ENCODE measurements at places on chromosomes 2 and 18. TPM values are rescaled to one million over a fixed set of nuclear protein-coding genes. Genes with fewer than 3 reads are reported as not detected.

GRCh38 chr18:69838620-69839411 lies 108.9 kb downstream of the CD226 start:
- no peak for DNase-seq

BOLL gene
- not detected for total RNA-seq

GRCh38 chr18:79497638-79498081 lies 101.9 kb downstream of the NFATC1 start:
- peak; percentile 89 for DNase-seq

- no peak for DNase-seq
These were observed 1399.0 kb upstream of the ZEB2 start for GRCh38 chr2:145918951-145919350.

- DNase-seq = peak; percentile 55
These were observed 141.9 kb upstream of the ID2 start for GRCh38 chr2:8539743-8540551.

GALNT14 gene
- not detected for total RNA-seq

GRCh38 chr2:64656379-64656778 lies 2.7 kb upstream of the SERTAD2 start:
- DNase-seq = no peak

GRCh38 chr18:73153271-73153670 lies 285.5 kb upstream of the NETO1 start:
- DNase-seq = no peak

DNA sequence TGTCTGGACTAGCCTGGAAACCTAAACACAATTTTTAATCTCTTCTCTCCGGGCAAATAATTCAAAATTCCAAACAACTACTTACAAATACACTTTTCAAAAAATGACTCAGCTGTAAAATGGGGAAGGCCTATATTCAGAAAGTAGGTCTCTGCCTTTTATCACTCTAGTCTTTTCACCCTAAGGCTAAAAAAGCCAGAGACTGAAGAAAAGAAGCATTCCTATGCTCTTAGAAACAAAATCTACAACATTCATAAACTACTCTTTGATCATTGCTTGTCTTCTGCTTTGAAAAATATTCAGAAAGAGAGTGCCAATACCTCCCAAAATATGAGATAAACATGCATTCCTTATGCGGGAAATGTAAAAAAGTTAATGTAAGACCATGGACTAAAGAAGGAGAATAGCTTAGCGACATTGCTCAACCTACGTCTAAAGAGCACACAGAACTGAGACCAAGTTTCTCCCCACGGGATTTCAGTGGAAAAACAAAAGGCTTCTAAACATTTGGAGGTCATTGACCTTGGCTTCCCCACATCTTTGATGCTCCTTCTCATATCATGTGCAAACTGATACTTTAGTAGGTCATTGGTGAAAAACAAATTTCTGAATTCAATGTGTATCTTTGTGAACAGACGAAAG lies 74.4 kb upstream of the EPB41L3 start:
- no peak for DNase-seq

DNA sequence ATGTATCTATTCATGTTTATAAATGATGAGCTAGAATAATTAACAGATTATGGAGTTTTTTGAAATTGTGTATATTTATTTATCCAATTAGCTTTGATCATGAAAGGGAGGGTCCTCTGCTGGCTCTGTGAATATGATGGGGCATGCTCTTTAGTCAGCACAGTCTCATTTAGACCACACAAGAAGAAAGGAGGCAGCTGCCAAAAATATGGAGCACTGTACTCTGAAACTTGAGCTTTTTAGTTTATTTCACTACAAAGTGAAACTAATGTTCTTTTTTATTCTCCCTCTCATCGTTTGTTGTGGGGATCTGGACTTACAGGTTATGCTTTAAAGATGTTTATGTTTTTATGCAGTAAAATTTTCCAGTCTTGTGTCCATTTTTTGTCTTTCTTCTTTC lies 266.9 kb upstream of the GULP1 start:
- DNase-seq = no peak

DNA sequence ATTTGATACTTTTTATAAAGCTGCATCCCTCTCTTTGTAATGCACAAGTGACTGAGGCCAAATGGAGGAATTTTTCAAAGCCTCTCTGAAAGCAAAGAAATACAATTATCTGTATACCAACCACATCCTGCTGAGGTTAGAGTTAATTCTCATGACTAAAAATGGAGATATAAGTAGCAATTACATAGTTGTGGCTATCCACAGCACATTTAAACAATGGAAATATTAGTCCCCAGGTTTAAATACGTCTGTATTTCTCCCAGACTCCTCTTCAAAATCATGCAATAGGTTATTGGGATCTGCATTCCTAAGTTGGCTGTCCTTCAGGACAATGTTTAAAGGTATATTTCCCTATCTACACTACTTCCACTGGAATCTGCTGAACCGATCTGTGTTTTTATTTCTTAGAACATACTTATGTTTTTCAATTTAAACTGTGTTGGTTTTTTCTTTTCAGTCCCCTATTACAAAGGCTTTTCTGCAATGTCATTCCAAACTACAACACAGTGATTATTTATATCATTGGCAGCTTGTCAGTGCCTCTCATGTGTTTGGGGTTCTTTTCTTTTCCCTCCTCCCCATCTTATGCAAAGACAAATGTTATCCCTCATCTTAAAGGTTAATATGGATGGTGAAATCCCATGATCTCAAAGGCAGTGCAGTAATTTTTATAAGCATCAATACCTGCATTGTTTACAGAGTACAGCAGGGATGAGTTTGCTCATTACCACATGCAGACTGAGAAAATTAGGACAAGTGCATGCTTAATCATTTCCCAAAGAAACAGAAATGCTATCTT lies 134.8 kb upstream of the FSHR start:
- DNase-seq = no peak

DNA sequence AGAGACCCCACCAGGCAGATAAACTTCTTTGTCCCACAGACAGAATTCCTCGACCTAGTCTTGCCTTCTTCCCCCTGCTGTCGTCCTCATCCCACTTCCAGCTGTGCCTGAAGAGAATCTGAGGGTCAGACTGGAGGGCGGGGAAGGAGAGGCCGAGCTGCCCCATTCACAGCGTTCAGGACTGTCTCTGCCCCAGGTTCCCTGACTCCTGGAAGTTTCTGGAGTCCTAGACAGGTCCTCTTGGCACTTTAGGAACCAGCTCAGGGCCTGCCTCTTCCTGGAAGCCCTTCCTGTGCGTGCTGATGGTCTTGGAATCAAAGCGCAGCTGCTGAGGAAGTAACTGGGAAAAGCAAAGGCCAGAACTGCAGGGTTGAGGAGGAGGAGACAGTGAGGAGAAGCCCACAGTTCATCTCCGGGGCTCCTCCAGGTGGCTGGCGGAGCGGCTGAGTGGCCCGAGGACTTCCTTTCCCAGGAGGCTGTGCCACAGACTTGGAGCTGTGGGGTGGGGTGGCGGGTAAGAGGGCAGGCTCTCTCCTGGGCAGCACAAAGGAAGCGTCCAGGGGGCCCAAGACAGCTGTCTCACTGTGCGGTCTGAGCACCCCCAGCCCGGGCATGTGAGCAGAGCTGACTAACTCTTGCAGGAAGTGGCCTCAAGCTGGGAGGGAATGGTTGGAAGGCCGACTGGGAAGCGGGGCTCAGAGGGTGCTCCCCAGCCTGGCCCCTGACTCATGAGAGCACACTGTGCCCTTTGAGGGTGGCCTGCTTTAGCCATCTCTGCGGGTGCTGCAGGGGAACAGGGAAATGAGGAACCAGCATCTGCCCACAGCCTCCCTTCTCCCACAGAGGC lies 39.5 kb downstream of the SDC1 start:
- DNase-seq = peak; percentile 89

GRCh38 chr18:78487649-78488048 lies 492.0 kb upstream of the SALL3 start:
- DNase-seq = no peak

LYPD6B gene
- total RNA-seq = 2.9 TPM

GRCh38 chr18:62566199-62566598 lies 43.4 kb downstream of the ZCCHC2 start:
- no peak for DNase-seq

GRCh38 chr2:57575700-57576268 lies 470.8 kb upstream of the VRK2 start:
- DNase-seq = no peak

KHK gene
- 0.36 TPM for total RNA-seq

- no peak for DNase-seq
These were observed 95.6 kb upstream of the NOSTRIN start for GRCh38 chr2:168706806-168707205.

GRCh38 chr2:22850310-22850709 lies 534.7 kb upstream of the KLHL29 start:
- no peak for DNase-seq

DNA sequence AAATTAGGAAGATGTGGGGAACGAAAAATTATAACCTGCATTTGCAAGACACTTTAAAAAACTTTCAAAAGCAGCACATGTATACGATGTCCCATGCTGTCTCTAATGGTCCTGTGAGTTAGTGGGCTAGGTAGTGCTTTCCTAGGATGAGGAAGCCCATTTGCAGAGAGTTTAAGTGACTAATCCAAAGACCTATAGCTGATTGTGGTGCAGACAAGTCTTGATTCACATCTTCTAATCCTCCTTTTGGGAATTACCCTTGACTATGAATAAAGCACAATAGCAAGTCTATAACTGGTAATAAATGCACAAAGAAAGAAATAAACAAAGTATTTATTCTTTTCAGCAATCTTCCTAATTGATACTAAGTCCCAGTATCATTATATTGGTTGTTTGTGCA lies 234.6 kb upstream of the FANCL start:
- no peak for DNase-seq

DNA sequence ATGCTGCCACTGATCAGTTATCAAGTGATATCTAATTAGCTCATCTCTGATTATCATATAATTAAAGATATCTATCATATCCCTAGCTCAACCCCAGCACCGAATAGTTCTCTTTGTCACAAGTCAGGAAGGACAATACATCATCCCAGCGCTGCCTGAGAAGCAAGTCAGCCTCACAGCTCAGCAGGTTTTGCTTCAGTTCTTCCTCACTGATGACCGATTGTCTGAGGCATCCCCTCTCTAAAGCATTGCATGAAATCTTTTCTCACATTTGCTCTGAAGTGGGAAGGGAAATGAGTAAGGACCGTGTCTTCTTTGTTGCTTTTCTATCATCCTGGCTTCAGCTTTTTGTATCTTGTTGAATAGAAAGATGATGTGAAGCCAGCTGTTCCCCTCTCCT lies 247.9 kb downstream of the CMPK2 start:
- no peak for DNase-seq

EFHD1 gene
- 2.4 TPM for total RNA-seq

DNA sequence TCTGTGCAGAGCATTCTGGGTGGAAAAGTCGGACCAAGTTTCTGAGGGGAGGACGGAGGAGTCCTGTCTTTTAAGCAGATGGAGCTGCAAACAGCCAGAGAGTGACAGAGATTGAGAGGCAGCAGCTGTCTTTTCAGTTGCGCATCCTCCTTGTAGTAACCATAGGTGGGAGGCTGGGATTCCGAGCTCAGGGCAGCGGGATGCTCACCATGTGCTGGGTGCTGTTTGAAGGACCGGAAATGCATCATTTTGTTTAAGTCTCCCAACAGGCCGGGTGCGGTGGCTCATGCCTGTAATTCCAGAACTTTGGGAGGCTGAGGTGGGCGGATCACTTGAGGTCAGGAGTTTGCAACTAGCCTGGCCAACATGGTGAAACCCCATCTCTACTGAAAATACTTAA lies 93.4 kb downstream of the AGAP1 start:
- no peak for DNase-seq

GRCh38 chr2:161041356-161041755 lies 118.9 kb upstream of the TANK start:
- DNase-seq = no peak

- no peak for DNase-seq
These were observed 151.3 kb upstream of the SLC39A10 start for GRCh38 chr2:195505701-195506100.

- no peak for DNase-seq
These were observed 5.8 kb downstream of the USP34 start for GRCh38 chr2:61465045-61465444.

GRCh38 chr18:57819671-57820460 lies 16.8 kb upstream of the ATP8B1 start:
- DNase-seq = peak; percentile 81

DNA sequence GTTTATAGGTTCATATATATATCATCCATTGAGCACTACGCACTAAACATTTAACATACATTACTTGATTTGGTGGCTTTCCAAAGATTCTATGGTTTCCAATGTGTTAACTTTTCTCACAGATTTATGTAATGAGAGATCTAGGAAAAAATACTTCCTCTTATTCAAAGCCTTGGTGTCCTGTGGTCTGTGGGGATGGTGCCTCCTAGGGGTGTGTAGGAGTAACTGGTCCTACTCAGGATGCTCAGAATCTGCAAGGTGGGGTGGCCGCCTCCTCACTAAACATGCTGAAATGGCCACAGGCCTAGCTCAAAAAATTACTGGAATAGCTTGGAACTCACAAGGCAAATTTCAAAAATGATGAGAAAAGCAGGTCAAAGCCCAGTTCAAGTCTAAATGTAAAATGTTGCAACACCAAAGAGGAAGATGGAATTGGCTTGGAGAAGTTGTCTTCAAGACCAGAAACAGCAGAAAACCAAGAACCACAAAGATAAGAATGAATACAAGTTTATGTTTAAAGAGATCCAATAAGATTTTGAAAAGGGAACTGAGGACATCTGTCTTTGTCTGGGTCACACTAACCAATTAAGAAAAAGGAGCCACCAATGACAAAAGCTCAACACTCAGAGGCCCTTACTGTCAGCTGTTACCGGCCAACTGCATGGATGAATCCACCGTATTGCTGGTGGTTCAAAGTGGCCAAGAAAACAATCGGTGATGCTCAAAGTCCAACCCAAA lies 11.5 kb downstream of the GPR55 start:
- DNase-seq = peak; percentile 48

DNA sequence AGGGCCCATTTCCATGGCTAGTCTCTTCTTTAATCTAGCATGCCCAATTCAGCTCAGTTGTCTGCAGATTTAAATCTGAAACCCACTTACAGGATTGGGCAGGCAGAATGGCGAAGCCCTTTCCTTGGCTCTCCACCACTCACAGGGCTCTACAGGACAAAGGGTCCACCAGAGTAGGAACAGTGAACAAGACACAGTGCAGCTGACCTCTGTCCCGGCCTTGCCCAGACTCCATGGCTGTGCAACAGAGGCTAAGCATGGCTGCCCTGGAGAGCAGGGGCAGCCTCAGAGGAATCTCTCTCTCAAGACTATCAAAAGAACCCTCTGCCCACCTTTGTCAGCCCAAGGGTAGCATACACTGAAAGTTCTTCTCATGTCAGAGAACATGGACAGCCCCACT lies 9.7 kb upstream of the ATP6V1B1 start:
- no peak for DNase-seq

ANKRD36 gene
- total RNA-seq = 27.9 TPM

DNA sequence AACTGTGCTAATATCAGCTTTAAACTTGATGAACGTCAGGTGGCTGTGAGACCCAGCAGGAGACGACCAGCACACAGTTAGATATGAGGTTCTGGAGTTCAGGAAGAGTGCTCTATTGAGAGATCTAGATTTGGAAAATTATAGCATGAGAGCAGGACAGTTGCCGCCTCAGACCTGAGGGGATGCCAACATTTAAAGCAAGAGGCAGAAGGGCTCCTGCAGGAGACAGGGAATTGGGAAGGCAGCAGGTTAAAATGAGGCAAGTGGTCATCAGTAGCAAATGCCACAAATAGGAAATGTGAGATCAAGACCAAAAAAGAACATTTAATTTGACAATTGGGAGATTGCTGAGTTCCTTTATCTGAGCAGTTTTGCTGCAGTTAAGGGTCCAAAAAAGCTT lies 471.9 kb downstream of the TGIF1 start:
- DNase-seq = no peak

GRCh38 chr18:62769216-62769615 lies 53.9 kb downstream of the PHLPP1 start:
- DNase-seq = no peak

CYS1 gene
- 0.36 TPM for total RNA-seq

Measured in osteoblast (primary cell).